Bronchial smooth muscle cell (primary cell): ENCODE measurements at places on chromosomes 6 and 20. TPM values are rescaled to one million over a fixed set of nuclear protein-coding genes. Genes with fewer than 3 reads are reported as not detected.

COL9A1 gene
- not detected in 2 replicates for total RNA-seq

GPR6 gene
- not detected in 2 replicates for total RNA-seq

DDO gene
- 0.09 and 0.47 TPM in 2 replicates for total RNA-seq

ACTL10 gene
- 1.1 and 1.9 TPM in 2 replicates for total RNA-seq

NKX2-4 gene
- total RNA-seq = not detected in 2 replicates

TSBP1 gene
- total RNA-seq = not detected in 2 replicates

PTK6 gene
- 0.09 and 0.16 TPM in 2 replicates for total RNA-seq

CNKSR3 gene
- total RNA-seq = 3.0 and 3.6 TPM in 2 replicates
